ENCODE measurements at places on chromosomes 11 and 22.

GRCh38 chr11:61967924-61968757, 707 bp upstream of the FTH1 start:
- DNase-seq, result no peak

- DNase-seq, result no peak
Observed at GRCh38 chr11:61918938-61919704, 1.8 kb upstream of the RAB3IL1 start.

- DNase-seq, result no peak
Observed at GRCh38 chr22:41880653-41881052, 34.2 kb downstream of the SHISA8 start.

GRCh38 chr11:106459135-106459534, 381.7 kb downstream of the AASDHPPT start:
- no peak for DNase-seq

DNA sequence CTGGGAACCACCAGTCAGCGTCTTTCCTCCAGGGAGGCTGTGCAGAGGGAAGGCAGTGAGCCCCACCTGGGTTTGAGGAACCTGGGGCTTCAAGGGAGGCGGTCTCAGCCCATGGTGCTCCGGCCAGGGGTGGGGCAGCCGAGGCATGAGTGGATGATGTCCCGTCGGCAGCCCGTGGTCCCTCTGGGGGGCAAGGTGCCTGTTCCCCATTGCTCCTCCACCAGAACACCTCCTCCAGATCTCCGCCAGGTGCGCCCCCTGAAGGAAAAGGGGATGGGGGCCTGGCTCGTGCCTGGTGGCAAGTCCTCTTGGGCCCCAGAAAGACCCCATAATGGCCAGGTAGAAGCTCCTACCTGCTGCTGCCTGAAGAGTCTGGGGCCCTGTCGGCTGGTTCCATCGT, 94.1 kb downstream of the KCNQ1 start:
- no peak for DNase-seq

DNA sequence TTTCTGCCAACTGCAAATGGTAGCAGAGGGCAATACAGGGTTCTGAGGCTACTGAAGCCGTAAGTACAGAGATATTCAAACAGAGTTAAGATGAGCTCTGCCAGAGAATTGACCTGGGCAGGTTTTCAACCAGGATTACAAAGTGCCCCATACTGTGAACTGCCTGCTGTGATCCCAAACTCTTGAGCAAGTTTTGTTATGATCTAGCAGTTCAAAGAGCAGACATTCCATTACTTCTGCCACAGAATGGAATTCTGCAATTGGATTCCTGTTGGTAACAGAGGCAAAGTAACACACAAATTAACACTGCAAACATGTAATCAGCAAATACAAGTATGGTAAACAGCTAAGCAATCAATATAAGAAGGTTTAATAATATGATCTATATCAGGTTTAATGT, 31.2 kb downstream of the ALG9 start:
- DNase-seq, result no peak

DNA sequence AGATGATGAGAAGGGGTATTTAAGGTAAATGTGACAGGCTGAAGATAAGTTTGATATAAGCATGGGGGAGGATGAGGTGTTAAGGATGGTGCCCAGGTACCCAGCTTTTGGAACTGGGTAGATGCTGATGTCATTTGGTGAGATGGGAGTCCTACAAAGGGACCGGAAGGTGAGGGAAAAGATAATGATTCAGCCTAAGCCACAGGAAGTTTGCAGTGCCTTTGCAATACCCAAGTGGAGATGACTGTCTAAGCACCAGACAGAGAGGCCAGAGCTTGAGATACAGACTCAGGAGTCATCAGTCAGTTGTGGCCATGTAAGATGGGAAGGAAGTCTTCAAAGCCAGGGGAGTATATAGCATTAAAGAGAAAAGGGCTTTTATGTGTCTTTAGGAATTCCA, 30.0 kb upstream of the SMCO4 start:
- DNase-seq, result no peak

GRCh38 chr22:39833093-39833492, 60.5 kb downstream of the ENTHD1 start:
- DNase-seq, result no peak

- DNase-seq, result no peak
Observed at GRCh38 chr11:108117746-108118371, 3.5 kb upstream of the ACAT1 start.

DNA sequence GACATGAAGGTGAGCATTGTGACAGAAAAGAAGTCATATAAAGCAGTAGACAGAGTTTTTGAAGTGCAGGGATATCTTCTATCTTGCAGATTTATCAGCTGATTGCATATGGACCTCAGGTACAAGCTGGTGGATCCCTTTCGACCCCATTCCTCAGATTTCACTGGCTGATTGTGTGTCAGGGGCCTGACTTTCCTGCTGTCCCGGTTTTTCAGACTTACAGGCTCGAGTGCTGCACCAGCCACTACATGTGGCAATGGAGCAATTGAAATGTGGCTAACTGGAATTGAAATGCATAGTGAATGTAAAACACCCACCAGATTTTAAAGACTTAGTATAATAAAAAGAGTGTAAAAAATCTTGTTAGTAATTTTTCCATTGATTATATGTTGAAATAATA, 50.3 kb downstream of the CLMP start:
- no peak for DNase-seq

GRCh38 chr22:23908587-23909205, 14.5 kb downstream of the MIF start:
- no peak for DNase-seq

- DNase-seq, result no peak
Observed at GRCh38 chr11:8241373-8242117, 22.1 kb downstream of the LMO1 start.

Data from stimulated activated CD4-positive, alpha-beta T cell treated with anti-CD3 and anti-CD28 coated beads, TNF-alpha, amount 100 ng/mL, for 1 hour (primary cell).